ENCODE measurements at places on chromosomes 5 and 9.

GRCh38 chr9:82665324-82665723 is 397.6 kb downstream of the RASEF start:
- DNase-seq = no peak

- DNase-seq = no peak
Measured at GRCh38 chr5:28850320-28850921, 1812.0 kb upstream of the CDH9 start.

- DNase-seq = no peak
Measured at GRCh38 chr5:77266291-77266690, 55.8 kb downstream of the PDE8B start.

DNA sequence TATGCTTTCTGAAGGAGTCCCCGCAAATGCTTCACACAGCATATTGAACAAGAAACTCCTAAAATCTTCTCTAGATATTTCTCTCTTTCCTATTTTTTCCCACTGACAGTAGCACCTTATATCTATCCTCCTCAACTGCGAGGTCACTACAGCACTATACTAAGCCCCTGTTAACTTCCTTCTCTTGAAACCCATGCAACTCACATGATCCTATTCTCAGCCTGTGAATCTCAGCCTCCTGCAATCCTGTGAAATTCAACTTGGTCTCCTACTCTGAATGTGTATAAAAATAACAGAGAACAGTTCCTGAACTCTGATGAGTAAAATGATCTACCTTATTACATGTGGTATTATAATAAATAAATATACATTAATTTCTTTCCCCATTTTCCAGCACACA is 6.1 kb upstream of the PLGRKT start:
- no peak for DNase-seq

DNA sequence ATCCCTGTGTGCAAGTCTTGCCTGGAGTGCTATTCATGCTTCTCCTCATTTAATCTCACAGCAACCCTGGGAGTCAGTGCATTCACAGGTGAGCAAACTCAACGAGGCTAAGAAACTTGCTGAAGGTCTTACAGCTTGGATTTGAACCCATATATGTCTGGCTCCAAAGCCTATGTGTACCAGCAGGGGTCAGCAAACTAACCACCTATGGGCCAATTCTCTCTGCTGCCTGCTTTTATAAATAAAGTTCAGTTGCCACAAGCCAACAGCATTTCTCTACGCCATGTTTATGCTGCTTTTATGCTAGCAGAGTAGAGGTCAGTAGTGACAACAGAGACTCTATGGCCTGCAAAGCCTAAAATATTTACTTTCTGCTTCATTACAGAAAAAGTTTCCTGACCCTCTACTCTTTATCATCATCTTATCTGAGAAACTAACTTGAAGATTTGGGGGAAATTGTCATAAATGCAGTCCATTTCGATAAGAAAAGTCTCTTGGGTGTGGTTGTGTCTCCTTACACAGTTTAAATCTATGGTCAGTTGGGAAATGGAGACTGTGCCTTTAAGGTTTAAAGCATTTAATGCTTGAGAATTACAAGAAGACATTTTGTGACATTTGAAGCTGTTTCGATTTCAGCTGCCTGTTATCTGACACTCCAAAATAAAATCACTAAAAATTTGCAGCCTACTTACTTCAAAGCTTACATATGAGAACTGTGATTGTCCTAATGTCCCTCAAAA is 137.7 kb downstream of the PRELID2 start:
- DNase-seq = peak; percentile 19

- no peak for DNase-seq
Measured at GRCh38 chr5:98941131-98941883, 12.5 kb upstream of the CHD1 start.

DNA sequence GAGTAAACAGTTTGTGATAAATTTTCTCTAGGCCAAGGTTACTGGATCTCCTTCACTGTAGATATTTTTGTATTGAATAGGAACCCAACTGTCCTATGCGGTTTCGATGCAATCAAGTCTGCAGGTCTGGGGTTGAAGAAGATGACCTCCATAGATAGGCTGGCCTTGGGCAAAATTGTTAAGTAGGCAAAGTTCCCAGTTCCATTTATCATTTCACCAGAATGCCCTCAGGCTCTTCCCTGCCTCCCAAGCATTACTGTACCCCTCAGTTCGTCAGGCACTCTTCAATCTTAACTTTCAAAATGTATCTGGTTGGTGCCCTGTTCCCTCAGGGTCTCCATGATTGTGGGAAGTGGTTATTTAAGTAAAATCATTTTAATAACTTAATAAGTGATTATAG is 1802.9 kb upstream of the WWC1 start:
- DNase-seq = no peak

DNA sequence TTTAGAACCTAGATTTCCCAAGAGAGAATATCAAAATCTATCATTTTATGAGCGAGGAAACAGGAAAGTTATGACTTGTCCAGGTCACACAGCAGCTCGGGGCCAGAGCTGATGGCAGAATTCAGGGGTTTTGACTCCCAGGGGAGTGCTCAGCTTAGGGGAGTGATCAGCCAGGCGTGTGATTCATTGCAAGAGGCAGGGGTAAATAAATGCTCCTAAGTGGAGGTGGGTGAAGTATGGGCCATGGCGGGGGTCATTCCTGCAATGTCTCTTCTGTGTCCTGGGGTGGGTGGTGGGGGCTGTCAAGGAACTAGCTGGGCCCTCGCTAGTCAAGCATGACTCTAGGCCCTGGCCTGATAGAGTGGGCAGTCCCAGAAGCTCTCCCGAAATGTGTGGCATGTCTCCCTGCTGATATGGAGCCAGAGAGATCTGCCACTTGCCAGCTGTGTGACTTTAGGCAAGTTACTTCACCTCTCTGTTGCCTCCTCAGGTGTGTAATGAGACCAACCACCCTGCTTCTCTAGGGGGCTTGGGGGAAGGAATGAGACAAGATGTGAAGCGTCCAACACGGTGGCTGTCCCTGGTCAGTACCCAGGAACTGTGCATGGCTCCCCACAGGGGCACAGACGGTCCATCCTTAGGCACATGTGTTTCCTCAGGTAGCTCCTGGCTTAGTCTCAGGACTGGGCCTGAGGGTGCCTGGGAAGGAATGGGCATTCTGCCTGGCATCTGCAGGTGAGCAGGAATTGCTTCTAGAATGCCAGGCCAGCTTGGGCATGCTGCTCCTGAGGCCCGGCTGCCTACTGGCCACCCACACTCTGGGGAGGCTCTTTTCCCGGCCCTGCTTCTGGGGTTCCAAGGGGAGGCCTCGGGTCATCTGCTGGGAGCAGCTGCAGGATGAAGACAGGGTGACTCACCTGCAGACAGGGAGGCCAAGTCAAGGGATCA is 36.5 kb upstream of the SH3PXD2B start:
- DNase-seq = no peak

DNA sequence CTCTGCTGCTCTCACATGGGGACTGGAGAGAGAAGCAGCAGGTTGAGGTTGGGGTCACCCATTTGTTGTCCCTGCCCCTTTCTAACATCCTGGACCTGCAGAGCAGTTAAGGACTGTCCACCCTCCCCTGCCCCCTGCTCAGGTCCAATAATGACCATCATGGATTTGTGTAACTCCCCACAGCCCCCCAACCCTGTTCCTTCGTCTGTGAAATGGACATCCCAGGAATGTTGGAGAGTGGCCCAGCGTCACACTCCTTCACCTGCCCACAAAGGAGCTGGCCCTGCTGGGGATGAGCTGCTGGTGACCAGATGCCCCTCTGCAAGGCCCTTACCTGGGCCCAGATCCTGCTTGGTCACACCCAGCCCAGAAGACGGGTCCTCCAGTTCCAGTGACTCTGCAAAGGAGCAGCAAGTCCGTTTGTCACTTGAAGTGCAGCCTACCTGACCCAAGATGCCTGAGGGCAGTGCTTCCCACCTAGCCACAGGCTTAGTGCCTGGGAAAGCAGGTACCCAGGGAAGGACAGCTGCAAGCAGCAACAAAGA is 10.4 kb downstream of the CD74 start:
- peak; percentile 10 for DNase-seq

- DNase-seq = no peak
Measured at GRCh38 chr5:26610577-26610976, 427.8 kb downstream of the CDH9 start.

- no peak for DNase-seq
Measured at GRCh38 chr5:181205761-181206649, 1.0 kb upstream of the TRIM7 start.

GRCh38 chr9:131096269-131097125 is at the start of gene AIF1L:
Gene AIF1L, plus strand, starts transcription at chr9:131096531. Its CDS starts 99 bp downstream, at chr9:131096630.
- DNase-seq = no peak

DNA sequence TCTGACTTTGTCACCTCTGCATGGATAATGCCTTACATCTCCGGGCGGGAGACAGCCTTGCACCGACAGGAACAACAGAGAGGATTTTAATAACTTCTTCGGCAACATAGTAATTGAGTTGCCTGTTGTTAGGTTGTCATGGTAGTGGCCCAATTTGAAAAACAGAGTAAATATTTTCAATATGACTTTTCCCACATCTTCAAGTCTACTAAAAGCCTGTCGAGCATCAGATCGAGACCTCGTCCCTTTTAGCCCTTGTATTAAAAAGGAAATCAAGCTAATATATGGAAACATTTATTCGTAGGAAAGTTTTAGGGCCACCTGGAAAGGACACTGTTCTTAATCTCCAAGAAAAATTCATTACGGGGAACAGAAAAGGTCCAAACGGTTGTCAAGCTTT is 70.8 kb upstream of the FCN2 start:
- DNase-seq = no peak

GRCh38 chr9:119662329-119662728 is 293.1 kb upstream of the BRINP1 start:
- DNase-seq = no peak

GRCh38 chr5:33244441-33245150 is 196.2 kb upstream of the TARS1 start:
- DNase-seq = no peak

GRCh38 chr9:133303266-133304157 is 28.5 kb upstream of the ABO start:
- DNase-seq = no peak

DNA sequence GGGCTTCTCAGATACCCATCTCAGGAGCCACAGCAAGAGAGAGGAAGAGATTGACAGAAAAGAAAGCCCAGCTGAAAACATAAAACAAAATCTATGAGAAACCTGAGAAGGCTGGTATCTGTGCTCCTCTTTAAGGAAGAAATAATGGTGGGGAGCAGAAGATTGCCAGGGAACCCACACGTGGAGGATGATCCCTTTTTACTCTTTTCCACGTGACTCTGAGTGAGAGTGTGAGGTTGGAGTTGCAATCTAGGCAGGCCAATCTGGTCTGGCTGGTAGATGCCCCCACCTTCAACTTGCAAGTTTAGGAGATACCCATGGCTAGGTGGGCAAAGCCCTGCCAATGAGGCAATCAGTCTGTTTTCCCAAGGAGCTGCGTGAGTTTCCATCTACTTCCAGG is 202.3 kb downstream of the TENT4A start:
- no peak for DNase-seq

GRCh38 chr9:34651876-34652601 is at the start of gene IL11RA:
Gene IL11RA, plus strand, starts transcription at chr9:34652185. Its CDS starts 3,033 bp downstream, at chr9:34655218.
- DNase-seq = peak; percentile 42

DNA sequence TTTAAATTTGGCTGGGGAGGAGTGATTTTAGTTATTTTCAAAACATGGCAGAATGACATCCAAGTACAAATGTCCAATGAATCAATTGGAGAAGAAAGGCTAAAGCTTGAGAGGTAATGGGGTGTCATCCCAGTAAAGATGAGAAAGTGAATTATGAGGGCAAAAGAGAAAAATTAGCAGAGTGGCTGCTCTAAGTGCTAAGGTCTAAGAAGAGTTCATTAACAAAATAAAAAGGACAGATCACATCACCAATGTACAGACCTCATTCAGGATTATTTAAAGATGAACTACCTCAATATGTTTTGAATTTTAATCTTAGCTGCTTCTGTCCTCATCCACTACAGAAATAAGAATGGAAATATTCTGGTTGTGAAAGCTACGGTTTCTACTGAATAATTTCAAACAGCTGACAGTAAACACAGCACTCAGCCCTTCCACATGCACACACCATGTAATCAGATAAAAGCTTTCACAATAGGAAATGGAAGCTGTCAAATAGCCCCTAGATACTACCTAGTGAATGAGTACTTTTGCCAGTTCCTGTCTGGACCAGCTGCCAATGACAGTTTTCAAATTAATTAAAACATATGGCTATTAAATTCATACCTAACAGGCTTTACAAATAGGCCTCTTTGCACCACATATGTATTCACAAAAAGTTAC is 171.5 kb downstream of the SSBP2 start:
- DNase-seq = no peak
